Lung microvascular endothelial cell (primary cell): ENCODE measurements at places on chromosomes 7 and 10. TPM values are rescaled to one million over a fixed set of nuclear protein-coding genes. Genes with fewer than 3 reads are reported as not detected.

ENO4 gene
- not detected in 2 replicates for total RNA-seq

DNA sequence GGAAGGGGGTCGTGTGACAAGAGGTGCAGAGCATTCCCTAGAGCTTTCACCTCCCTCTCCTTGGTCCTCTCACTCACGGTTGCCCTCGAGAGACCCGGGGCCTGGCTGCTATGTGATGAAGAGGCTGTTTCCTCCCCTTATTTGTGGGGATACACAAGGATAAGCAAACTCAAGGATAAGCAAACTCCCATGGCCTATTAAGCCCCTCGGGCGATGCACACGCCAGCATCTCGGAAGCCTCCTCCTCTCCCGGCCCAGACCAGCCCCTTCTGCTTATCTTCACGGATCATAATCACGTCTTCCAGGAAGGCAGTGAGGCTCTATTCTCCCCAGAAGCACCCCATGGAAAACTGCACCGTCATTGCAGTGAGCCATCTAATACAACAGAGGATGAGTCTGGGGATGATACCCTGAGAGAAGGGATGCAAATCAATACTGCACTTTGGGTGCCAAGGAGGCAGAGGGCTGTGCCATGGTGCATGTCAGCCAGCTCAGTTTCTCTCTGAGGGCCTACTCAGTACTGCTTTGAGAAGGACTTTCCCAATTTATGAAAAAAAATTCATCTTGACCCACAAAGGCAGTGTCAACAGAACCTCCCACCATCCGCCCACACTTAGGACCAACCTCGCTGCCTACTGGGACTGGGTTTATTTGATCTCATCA lies 22.2 kb downstream of the TMEM273 start:
- DNase-seq: no peak

- no peak for DNase-seq
These were observed 135.7 kb downstream of the OR13A1 start for GRCh38 chr10:45179691-45180090.

DNA sequence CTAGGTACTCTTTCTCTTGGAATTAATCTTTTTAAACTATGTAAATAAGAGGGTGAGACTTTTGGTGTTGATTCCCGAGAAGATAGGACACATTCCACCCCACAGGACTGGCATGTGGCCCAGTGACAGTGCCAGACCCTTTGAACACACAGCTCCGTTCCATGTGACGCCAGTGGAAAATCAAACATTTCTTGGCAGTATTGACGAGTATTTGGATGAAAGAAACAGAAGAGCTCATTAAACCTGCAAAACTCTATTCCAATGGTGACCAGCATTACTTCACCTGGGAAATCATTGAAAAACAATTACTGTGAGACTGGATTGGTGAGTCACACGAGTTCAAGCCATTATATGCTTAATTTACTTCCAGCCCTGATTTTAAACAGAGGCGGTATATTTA lies 25.8 kb downstream of the AKR1E2 start:
- no peak for DNase-seq

- no peak for DNase-seq
These were observed 75.3 kb downstream of the ZNF92 start for GRCh38 chr7:65448816-65449504.

VSTM4 gene
- 0.22 and 1.6 TPM in 2 replicates for total RNA-seq

DNA sequence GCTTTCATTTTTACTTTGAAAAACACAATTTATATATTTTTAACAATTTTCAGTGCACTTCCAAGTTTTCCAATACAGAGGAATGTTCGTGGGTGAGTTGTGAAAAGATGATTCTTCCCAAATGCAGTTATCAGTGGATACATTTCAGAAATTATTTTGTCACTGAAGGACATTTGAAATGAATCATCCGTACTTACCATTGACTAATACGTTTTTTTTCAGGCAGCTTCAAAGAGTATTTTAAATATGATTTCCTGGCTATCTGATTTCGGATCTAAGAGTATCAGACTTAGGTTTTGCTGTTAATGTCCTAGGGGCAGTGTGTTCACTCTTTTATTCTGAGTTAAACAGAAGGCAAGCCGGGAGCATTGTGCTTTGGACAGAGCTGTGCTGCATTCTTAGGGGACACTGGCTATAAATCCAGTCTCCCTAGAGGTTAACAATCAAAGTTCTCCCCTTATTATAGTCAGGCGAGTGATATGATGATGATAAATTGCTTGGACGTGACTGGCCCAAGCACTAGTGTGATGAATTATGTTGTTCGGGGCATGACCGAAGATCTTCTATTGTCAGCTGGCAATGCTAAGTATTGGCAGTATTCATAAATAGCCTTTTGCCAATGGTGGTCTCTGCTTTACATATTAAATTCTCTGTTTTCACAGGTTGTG lies 4.5 kb downstream of the PTER start:
- DNase-seq: no peak

DNA sequence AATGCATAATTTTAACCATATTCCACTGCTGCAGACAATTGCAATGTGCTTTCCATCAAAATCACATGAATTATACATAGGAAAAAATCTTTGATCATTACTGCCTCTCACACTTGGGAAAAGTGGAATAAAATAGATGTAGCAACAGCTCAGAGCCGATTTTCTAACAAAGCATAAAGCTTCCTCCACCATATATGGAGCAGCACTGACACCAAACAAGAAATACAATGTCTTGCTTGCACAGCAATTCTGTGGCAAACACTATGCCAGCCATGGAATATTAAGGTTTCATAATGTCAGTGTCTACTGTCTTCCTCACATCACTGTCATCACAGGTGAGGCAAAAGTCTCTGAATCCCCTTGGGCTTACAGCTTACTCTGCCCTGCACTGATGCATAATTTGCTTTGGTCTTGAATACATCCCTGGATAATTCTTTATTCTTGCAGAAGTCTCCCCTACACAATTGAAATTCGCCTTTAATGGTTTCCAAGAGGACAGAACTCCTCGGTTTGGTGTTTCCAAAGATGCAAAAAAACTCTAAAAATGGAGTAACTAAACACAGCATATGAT lies 198.5 kb downstream of the CACNA2D1 start:
- DNase-seq: no peak

- no peak for DNase-seq
These were observed 25.4 kb upstream of the HHEX start for GRCh38 chr10:92664322-92664721.

DNA sequence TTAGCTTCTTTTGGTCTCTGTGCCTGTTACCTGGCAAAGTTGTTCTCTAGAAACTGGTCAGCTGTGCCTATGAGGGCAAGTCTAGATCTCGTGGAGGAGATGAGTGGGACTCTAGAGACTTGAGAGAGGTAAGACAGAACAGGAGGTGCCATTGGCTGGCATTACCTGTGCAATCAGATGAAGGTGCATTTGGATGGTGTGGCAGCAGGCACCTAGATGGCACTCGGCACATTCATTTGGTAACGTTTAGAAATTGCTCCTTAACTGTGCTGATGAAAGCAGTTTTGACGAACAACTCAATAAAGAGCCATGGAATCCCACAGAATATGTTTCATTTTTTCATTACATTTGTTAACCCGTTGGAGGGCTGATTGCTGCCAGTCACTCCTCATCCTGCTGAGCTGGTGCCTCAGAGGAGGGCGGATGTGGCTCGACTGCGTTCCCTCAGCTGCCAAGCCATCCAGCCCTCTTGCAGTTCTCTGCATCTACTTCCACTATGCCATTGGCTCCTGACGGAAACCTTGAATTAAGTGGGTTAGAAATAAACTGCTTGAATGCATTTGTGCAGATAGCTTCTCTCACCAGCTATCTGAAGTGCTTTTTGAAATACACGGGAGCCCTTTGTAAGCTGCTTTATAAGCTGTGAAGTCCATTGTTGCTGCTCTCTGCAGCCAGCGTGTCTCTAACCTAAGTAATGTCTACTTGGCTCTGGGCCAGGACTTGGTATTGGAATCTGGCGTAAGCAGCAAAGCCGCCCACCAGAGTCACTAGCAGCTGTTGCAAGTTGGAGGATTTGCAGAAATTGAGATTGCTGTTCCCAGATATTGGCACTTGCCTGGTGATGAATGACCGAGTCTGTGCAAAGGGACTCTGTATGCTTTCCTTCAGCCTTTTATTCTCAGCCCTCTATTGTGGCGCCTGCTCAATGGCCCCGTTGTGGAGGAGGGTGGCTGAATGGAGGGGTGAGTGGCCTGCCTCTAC lies 87.4 kb downstream of the LRRC4 start:
- DNase-seq: no peak

DNA sequence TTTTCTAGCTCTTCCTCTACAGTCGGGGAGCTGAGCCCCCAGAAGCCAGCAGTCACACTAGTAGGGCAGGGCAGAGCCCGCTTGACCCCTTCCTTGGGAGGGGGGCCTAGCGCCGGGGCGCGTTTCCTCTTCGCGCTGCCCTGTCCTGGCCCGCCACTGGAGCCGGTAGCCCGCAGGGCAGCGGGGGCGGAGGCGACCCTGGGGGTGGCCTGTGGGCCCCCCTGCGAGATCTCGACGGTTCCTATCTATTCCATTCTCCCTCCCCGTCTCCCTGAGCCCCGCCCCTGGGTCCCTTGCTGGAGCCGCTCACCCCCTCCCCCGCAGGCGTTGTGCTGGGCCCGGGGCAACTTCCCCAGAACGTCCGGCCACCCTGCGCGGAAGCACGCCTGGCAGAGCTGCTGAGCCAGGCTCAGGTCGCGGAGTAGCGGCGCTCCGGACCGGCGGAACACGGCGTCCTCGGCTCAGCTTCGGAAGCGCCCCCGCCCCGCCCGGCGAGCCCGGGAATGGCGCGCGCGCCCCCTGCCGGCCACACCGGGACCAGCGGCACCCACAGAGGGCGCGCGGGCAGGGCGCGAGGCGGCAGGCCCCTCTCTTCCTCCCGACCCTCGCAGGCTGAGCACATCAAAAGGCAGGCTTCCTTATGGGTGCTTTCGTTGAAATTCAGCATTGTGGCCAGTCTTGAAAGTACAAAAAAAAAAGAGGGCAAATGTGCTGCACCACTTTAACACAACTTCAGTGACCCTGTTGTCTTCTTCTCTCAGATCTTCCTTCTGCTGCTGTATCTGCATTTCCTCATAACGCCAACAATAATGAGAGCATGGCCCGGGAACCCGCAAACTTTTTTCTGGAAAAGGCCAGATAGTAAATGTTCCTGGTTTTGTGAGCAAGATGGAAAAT lies 327.6 kb downstream of the TNS3 start:
- peak; percentile 76 for DNase-seq

DNA sequence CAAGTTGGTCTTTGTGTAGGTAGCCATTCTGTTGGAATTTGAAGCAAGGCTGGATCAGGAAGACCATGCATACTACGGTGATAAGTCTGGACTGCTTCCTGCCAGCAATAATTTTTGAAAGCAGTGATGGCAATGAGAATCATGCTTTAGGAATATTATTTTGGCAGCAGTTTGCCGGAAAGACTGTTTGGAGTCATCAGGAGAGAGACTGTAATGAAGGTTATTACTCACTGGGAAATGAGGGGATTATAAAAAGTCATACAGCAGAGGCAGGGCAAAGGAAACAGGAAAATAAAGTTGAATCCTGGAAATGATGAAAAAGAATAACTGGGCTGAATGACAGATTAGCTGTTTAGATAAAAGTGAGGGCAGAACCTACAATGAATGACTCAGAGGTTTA lies 1136.8 kb upstream of the AUTS2 start:
- no peak for DNase-seq

GRCh38 chr7:82789883-82790609 lies 346.5 kb upstream of the CACNA2D1 start:
- DNase-seq: no peak

DNA sequence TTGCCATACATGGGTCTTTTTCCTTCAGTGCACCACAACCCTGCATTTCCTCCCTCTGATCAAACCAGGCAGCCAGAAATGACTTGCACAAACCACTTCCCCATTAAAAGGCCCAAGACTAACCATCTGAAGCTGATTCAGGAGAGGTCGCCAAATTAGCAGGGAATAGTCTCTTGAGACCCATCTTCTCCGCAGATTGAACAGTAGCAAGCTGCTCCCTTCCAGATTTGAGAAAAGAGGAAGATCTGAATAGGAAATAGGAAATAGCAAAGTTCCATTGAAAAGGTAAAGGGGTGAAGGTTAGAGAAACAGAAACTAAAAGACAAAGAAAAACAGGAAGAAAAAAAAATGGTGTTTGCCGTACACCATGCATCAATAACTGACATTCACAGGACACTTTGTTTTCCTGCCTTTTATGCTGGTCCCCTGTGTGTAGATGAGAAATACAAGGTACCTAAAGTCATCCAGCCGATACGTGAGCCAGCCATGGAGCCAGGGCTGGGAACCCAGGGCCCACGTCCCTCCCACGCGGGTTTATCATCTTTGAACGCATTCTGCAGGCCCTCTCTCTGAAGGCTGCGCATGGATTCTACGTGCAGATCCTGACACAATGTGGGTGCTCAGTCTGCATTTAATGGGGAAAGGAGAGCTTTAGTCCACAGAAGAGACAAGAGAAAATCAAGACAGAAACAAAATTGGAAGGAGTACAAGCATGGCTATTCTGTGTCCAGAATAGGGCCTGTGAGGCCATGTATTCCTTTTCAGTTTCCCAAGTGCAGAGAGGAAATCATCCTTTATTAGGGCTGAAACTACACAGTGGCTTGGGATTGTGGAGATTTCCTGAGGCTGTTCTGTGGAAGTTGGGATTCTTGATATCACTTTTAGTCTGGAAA lies 268.4 kb upstream of the NPVF start:
- DNase-seq: peak; percentile 29
